ENCODE measurements at places on chromosomes 11 and 22.

DNA sequence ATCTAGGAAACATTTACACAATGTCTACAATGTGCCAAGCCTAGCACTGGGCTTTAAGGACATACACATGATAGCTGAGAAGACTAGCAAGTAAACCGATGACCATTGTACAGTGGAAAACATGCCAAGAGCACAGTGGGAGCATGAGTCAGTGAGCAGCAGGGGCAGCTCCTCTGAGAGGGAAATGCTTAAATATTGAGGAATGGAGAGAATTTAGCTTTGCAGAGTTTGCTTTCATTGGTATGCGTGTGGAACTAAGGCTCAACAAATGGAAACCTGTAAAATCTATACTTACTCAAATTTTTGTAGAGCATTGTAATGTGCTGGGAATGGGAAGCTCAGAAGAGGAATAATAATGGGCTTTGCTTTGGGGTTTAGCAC is 282.3 kb downstream of the ST3GAL4 start:
- DNase-seq, result peak; percentile 97

GRCh38 chr11:47946682-47947559 is 33.4 kb upstream of the PTPRJ start:
- peak; percentile 96 for DNase-seq

DNA sequence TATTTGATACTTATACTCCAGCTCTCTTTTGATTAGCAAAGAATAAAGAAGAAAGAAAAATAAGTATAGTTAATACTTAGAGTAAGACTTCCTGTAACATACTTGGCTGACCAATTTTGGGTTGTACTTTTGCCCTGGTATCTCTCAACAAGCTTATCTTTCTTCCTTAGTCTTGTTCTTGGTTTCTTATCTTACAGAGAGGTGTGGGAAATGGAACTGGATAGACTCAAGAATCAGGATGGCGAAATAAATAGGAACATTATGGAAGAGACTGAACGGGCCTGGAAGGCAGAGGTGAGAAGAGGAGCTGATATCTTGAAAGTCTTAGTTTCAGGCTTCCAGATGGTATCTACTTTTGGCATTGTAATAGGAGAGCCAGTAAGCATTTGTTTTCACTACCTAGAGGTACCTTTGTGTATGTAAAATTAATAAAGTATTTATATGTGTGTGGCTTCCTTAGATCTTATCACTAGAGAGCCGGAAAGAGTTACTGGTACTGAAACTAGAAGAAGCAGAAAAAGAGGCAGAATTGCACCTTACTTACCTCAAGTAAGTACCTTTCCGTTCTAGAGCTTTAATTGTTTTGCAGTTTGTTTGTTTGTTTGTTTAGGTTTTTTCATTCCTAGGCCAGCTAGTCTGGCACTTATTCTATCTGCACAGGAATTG is 11.3 kb upstream of the BACE1-AS start:
- no peak for DNase-seq

DNA sequence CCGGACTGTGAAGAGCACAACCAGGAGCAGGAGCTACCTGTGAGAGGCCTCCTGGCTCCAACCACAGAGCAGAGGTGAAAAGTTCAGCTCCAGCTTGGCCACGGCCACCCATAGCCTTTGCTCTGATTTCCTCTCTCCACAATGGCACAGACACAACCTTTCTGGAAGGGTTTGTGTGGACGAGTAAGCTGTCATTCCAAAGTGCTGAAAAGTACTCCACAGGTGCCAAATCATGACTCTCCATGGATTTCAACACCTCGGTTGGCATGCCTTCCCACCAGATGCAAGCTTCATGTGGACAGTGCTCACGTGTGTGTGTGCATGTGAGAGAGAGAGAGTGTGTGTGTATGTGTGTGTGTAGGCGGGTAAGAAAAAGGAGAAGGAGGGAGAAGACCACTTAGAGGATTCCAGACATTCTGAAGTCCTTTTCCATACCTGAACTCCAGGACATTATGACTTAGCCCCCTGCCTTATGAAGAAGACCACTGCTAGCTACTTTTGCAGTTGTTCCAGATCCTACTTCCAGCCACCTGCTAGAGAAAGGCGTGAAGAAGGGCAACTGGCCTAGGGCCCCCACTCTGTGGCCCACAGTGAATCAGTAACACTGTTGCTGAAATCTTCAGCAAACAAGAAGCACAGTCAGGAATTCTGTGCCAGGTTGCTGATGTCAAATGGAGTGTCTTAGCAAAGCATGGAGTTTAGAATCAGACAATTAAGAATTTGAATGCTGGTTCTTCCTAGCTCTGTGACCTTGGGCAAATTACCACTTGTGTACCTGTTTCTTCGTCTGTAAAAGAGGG is 13.9 kb upstream of the NAV2 start:
- peak; percentile 80 for DNase-seq

GRCh38 chr11:105989124-105989523 is 32.9 kb downstream of the MSANTD4 start:
- no peak for DNase-seq

DNA sequence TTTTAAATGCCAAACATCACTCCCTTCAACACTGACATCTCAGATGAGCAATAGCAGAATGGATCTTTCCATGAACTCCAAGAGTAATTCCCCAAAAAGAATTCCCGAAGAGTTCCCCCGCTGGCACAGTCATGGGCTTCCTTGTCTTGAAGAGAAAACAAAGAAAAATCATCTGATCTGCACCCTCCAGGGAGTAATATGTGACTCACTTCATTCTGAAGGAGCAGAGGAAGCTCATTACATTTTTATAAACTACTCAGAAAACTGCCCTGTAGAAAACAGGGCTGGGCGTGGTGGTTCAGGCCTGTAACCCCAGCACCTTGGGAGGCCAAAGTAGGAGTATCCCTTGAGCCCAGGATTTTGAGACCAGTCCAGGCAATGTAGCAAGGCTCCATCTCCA is 35.7 kb downstream of the CELSR1 start:
- DNase-seq, result peak; percentile 81

GRCh38 chr22:46149512-46150033 is 753 bp upstream of the PPARA start:
- no peak for DNase-seq

DNA sequence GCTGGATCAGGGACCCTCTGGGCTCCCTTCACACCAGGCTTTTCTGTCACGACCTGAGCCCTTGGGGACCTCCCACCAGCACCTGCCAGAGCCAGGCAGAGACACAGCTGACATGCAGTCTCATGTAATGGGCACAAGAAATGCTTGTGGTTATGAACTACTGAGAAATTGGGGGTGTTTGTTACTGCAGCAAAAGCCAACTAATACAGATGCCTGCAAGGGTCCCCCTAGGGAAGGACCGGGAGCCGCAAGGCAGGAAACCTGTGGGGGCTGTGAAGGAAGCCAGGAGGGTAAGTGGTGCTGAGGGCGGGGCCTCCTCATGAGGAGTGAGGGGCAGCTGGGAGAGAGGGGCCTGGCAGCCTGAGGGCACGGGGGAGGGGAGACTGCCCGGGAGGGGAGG is 16.6 kb downstream of the WNT11 start:
- DNase-seq, result no peak

DNA sequence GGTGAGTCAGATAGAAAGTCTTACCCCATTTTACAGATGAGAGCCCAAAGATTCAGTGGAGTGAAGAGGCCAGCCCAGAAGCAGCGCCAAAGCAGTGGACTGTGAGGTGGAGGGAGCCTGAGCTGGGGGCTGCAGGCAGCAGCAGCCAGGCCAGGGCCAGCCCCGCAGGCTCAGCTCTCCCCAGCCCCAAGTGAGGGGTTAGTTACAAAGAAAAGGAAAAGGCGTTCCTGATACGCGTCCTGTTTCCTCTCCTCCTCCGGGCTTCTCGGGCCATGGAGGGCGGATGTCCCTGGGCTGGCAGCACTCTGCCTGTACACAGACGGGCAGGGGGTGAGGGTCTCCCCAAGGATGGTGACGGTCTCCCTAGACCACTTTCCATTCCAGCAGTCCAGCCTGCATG is 44.9 kb downstream of the ARRB1 start:
- no peak for DNase-seq

GRCh38 chr22:44337678-44338004 is 24.9 kb upstream of the SHISAL1 start:
- DNase-seq, result peak; percentile 65

GRCh38 chr11:34243600-34244464 is 114.0 kb downstream of the ABTB2 start:
- peak; percentile 55 for DNase-seq

DNA sequence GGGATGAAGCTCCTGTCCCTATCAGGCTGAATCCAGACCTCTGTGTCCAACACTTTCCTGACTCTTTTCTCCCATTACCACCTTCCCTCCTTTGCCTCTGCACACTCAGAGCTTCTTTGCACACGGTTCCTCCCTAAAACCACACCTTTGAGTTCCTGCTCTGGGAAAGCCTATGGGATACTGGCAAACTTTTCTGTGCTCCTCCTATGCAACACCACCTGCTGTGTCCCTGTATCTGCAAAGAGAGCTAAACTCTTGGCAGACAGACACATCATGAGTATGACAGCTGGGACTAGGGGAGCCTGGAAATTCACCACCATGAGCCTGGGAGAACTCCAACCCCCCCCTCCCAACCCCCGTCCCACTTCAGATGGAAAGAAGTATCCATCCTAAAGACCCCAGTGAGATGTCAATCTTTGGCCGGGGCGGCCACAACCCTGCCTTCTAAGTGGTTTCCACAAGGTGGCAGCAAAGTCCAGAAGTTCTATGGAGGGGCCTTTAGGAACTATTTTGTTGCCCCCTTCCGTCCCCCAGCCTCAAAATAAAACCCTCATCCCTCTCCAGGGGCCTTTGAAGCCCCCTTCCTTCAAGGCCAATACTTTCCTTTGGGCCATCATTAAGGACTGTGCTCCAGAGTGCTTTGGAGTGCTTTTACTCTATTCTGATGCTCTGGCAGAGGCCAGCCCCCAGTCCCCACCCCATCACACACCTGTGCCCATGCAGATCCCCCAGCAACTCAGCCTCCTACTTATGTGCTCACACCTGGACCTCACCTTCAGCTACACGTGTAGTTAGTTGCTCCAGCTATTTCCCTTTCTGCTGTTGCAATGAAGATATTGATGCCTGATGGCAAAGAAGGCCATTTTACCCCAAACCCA is 19.4 kb downstream of the HTR3A start:
- DNase-seq, result no peak

- DNase-seq, result no peak
Observed at GRCh38 chr22:43931771-43932170, 8.2 kb downstream of the PNPLA3 start.

DNA sequence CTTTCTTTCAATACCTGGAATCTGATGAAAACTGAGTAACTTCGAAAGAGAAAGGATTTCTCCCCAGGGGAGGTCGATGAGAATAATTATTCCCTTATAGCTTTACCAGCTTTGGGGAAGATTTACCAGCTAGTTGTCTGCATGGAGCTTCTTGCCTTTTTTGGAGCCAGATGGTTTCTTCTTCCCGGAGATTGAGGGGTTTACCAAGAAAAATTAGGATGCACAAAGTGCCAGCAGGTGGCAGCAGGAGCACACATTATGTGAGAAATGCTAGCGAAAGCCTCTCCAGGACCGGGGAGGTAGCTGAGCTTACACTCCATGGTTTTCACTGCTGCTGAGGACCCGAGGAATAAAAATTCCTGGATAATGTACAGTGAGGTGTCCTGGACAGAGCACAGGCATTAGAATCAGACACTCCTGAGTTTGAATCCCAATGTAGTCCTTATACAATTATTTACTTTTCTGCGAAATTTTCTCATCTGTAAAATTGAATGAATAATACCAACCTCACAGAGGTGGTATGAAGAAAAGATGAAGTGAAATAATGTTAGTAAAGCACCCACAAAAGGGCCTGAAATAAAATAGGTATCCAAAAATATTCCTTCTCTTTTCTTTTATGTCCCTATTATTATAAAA is 46.0 kb upstream of the PARVA start:
- DNase-seq, result peak; percentile 88

DNA sequence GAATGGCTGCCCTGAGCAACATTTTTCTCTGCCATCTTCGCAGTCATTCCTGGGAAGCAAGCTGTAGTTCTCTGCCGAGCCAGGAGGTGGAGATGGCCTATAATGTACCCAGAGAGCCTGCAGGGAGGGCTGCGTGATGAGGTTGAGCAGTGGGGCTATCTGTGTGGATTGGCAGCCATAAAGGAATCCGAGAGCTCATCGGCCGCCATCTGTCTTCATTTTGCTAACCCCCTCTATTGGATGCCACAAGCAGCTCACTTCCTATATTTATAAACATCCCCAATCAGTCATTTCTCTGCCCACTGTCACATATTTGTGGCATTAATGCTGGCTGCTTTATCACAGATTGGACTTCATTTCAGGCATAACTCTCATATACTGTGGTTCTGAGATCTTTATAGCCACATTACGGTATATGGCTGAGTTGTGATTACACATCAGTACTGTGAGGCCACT is 209.5 kb downstream of the NTM start:
- DNase-seq, result peak; percentile 96

DNA sequence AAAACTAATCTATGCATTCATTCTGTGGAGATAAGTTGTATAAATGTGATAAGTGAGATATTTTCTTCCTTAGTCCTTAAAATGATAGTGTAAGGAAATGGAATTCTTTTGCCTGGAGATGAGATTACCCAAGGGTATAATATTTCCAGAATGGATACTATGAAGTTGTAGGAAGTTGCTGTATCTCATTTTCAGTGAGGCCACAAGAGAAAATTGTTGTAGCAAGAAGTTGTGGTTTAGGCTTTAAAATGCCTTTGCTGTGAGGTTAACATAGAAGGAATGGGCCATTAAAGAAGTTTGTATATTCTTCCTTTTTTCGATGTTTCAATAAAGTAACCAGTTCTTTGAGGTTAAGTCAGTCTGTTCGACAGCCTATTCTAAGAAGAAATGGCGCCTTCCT is 50.7 kb upstream of the LIN7C start:
- peak; percentile 58 for DNase-seq

GRCh38 chr11:1862588-1863351 is 9.9 kb downstream of the LSP1 start:
- DNase-seq, result no peak

GRCh38 chr22:17855572-17856290 is 81.5 kb upstream of the BID start:
- no peak for DNase-seq

DNA sequence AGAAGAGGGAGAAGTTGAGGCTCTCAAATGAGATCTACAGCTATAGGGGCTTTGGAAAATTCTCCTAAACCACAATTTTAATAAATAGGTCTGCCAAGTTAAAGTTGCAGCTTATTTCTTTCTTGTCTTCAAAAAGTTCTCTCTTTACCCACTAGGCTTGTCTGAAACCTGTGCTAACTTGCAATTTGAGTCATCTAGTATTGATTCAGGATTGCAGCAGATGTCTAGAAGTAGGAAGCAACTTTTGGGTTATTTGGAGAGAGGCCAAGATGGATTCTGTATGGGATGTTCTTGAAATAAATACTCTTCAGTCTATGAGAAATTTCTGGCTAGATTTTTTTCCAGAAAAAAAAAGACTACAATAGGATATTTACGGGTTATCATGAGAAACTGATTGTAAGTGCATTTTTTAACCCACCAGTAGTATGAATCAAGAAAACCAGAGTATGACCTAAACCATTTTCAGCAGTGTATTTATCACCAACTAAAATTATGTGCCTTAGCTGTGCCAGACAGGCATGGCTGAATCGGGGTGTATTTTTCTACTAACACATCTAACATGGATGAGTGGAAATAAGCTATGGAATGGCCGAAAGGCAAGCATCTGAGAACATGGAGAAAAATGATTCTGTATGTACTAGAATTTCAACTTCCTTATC is 4.9 kb upstream of the RAB38 start:
- DNase-seq, result peak; percentile 44

GRCh38 chr22:17035246-17035645 is 27.2 kb upstream of the GAB4 start:
- no peak for DNase-seq

Measured in fibroblast of skin of right biceps (primary cell).